NCI-H446 treated with DMSO at 0.1 percent for 48 hours (cell line): ENCODE measurements at places on chromosomes 6 and 20.

- no peak for DNase-seq
Measured at GRCh38 chr20:19491241-19491640, 266.8 kb upstream of the RIN2 start.

GRCh38 chr6:117616391-117617209 lies 14.3 kb upstream of the GOPC start:
- DNase-seq: no peak

- DNase-seq: no peak
Measured at GRCh38 chr6:105594821-105595220, 191.9 kb upstream of the PREP start.

GRCh38 chr20:17661121-17661744 lies 20.8 kb downstream of the RRBP1 start:
- DNase-seq: no peak

DNA sequence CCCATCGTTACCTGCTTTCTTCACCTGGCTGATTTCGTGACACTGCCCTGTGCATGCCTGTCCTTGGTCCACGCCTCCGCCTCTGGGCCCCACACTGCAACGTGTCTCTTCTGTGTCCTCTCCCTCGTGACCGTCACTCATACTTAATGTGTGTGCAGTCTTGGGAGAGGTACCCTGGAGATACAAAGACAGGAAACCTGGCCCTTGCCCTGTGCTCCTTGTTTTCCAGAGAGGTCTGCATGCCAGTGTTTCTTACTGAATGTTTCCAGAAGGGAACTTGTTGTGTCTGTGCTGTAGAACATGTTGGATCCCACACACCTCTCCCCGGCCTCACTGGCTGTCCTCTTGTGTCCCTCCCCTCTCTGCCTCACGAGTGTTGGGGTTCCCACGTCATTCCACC lies 45.8 kb downstream of the SNX9 start:
- DNase-seq: no peak

- no peak for DNase-seq
Measured at GRCh38 chr6:19086480-19086879, 699.3 kb downstream of the RNF144B start.

- no peak for DNase-seq
Measured at GRCh38 chr6:142566628-142567396, 265.0 kb downstream of the ADGRG6 start.

- no peak for DNase-seq
Measured at GRCh38 chr6:134469702-134470456, 152.0 kb upstream of the SGK1 start.

DNA sequence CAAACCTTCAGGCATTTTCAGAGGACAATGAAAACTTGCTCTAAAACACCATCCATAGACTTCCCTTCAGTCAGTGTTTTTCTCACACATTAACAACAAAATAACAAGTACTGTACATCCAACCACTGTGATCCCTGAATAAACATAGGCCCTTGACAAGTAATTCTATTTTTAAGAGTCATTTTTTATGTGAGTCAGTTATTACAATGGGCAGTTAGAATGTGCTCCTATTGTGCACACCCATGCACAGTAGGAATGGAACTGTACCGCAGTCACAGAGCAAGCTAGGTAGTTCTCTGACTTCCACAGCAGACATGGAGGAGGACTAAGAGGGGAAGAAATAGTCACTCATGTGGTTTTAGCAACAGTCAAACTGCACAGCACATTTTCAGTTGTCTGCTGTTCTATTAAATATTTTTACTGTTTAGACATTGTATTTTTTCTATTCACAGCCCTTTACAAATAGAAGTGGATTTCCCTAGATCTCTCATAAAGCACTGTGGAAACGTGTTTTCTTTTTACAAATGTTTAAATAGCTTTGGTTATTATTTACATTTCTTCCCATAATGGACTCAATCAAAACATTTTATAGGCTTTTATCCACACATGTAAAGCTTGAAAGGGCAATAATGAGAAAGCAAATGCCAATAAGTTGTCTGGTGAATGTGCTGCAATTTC lies 100.4 kb downstream of the JAG1 start:
- no peak for DNase-seq

GRCh38 chr6:157823528-157824370 lies 703 bp downstream of the SNX9 start:
- peak; percentile 17 for DNase-seq

GRCh38 chr20:56166781-56167465 lies 81.6 kb upstream of the MC3R start:
- no peak for DNase-seq

DNA sequence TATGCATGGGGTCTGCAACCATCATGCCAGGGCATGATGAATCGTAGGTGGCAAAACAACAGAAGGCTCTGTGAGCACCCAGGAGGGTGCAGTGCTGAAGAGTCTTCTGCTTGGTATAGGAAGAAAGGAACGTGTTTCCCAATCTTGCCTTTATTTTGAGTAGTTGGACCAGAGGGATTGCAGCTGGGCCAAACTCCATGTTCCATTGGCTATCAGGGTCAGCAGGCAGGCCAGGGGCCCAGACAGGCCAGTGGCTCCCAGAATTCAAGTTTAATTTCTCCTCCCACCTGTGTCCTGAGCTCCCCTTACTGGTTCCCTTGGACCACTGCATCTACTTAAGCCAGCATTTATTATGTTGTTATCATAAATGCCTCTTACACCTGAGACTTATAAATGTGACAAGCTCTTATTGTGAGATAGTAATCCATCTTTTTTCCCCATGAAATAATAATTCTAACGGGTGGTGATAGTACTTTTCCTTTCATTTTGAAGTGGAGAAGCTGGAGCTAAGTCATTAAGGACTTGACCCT lies 918 bp upstream of the TRIM38 start:
- DNase-seq: no peak

DNA sequence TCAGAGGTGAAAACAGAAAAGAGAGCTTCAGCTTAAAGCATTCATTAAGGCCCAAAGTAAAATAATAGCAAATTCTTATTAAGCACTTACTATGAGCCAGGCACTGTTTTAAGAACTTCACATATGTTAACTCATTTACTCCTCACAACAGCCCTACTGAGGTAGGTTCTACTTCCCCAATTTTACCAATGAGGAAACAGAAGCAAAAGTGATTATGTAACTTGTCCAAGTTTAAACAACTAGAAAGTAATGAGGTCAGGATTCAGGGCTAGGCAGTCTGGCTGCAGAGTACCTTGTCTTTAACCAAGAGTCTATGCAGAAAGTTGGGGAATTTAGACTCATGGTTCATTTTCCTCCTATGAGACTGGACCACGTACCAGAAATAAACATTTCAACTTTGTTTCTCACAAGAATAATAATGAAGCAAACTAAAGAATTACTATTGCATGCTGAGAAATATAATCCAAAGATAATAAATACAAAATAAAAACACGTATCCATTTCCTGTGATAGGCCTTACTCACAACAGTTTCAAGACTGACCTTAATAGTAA lies 3.8 kb downstream of the COL21A1 start:
- DNase-seq: no peak

GRCh38 chr6:129130959-129131681 lies 248.2 kb downstream of the LAMA2 start:
- no peak for DNase-seq

DNA sequence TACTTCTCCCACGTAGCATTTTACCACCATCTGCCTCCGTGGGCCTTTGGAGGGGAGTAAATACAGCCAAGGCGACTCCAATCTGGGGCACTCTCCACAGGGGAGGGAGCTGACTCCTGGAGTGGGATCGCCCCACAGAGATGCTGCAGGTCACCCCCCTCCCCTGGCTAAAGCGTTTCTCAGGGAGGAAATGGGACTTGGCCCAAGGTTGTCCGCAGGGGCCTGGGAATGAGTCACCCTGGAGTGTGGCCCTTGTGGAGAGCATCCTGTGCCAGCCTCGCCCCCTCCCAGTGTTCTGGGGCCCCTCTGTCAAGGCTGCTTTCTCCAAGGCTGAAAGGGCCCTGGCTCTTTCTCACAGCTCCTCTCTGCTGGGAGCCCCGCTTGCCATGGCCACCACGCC lies 84.5 kb upstream of the QKI start:
- DNase-seq: no peak

- no peak for DNase-seq
Measured at GRCh38 chr20:35718972-35719635, 19.9 kb downstream of the ROMO1 start.
